NCI-H1048 (cell line): ENCODE measurements at places on chromosomes 6 and 20.

DNA sequence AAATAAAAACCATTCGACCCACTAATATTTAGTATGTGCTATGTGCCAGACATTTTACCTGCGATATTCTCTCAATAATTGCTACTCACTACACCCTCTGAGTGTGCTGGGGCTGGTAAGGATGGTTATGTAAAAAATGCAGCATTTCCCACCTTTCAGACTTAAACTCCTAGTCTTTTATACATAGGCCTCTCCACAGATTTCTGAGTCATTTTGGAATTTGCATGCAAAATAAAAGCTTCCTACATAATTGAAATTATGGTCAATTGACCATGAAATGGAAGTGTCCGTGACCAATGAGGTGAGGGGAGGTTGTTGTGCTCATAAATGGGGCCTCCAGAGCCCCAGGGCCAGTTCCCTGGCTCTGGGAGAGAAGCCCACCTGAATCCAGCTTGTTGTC lies 37.7 kb upstream of the MAFB start:
- peak; percentile 18 for DNase-seq

GRCh38 chr20:62583424-62583920 lies 58.8 kb upstream of the SLCO4A1 start:
- no peak for DNase-seq

- no peak for DNase-seq
These were observed 12.9 kb downstream of the VEGFA start for GRCh38 chr6:43782764-43783513.

GRCh38 chr6:72418495-72418894 lies 203.4 kb upstream of the KCNQ5 start:
- no peak for DNase-seq

DNA sequence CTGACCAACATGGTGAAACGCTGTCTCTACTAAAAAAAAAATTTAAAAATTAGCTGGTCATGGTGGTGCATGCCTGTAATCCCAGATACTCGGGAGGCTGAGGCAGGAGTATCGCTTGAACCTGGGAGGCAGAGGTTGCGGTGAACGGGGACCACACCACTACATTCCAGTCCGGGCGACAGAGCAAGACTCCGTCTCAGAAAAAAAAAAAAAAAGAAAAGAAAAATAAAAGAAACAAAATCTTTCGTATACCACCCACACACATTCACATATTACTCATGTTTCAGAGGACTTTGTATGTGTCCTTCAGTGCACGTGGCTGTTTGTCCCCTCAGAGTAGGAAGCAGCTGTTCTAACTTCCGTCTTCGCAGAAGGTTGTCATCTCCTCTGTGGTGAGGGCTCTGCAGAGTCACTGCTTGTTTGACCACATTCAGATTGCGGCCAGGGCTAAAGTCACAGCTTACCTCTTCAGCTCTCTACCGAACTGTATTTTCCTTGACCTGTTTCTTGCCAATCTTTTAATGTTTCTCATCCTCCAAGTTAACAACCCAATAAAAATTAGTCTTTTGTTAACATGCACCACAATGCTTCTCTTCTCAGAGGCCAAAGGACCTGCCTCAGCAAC lies 36.6 kb upstream of the HIVEP1 start:
- DNase-seq: no peak

DNA sequence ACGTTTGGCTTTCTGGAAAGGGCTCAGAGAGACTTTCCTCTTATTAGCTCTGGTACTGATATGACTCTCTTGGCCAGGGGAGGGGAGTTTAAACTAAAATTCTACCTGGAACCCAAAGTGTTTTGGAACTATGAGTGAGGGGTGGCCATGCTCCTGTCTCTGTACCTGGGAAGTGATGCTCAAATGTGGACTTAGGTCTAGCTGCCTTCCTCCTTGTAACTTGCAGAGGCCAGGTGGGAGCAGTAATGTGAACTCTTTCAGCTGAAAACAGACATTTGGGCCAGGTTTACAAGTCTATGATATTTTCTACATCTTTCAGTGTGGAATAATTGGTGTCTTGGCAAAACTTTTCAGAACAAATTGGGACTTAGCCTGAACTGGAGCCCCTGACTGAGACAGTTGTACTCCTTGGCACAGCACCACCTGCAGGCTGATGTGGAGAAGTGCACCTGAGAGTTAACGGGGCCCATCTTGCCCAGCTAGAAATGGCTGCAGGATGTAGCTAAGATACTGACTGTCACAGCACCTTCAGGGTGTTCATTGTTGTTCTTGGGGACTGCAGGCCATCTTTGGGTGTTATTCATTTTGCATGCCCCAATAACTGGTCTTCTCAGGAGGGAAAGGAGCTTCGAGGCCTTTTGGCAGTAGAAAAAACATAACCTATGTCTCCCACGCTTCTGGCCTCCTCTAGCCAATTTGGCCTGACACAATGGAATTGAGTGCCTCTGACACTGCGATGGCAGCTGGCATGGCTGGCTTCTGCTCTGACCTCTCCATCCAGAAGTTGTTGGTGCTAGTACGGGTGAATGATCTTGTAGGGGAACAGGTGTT lies 37.1 kb downstream of the CD109 start:
- DNase-seq: peak; percentile 13

DNA sequence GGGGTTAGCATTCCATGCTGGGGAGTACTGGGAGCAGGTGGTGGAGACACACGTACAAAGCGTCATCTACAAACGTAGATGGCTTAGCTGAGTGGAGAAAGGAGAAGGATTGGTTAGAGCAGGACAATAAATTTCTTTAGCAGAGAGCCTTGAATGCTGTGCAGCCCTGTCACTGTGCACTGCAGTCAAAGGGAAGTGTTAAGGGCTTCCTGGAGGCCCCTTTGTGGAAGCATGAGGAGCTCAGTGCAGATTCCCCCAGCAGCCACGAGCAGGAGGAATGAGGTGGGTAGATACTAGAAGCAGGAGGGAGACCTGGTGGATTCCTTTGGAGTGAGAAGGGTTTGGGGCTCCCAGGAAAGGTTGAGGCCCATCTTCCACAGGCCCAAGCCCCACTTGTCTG lies 6.1 kb upstream of the TREML4 start:
- DNase-seq: no peak

DNA sequence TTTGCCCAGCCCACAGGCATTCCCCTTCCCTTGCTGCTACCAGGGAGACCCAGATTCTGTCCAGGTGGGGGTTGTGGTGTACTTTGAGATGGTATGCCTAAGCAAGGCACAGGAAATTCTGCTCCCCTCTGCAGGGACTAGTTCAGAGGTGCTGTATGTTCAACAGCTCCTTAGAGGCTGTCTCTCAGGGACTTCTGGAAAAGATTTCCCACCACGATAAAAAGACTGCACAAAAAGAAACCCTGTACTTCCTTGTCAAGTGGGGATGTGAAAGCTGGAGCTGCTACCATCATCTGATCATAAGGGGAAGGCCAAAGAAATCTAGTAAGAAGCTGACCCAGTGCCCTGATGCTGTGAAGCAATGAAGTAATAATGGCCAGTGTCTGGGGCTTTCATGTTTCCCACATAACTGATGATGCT lies 51.5 kb upstream of the SMIM29 start:
- no peak for DNase-seq

- DNase-seq: no peak
These were observed 53.2 kb downstream of the IRF4 start for GRCh38 chr6:444653-445275.

DNA sequence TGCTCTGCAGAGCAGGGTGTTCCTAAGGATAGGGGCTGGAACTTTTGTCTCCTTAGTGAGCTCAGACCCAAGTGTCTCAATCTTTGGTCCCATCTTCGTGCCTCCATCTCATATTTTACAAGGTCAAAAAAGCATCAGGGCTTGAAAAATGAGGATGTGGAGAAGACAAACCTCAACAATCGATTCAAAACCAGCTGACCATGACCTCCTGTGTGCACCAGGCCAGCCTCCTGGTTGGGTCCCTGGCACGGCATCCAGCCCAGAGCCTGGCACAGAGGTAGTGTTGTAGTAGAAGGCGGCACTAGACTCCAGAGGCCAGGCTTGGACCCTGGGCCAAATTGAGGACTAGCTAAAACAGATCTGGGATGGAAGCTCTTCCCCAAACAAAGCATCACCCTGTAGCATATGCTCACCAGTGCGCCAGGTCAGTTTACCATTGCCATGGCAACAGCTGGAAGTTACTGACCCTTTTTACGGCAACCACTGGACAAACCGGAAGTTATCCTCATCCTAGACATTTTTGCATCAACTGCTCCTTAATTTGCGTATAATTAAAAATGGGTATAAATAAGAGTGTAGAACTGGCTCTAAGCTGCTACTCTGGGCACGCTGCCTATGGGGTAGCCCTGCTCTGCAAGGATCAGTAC lies 69.3 kb upstream of the BLCAP start:
- no peak for DNase-seq

DNA sequence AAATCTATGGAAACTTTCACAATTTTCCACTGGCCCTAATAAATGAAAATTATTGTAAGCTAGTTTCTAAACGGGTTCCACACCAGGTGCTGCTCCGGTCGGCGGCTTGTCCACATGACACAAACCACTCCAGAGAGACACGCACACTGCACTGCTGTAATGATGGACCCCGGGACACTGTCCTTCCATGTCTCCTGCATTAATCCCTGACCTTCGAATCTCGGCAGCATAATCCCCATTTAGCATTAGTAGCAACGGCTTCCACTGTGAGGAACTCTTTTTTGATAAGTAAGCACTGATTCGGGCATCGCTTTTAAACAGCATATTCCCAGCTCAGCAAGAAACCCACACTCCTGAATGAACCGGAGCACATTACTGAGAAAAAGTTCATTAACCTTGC lies 43.5 kb downstream of the INSM1 start:
- no peak for DNase-seq

GRCh38 chr20:45461225-45461624 lies 8.3 kb upstream of the WFDC2 start:
- no peak for DNase-seq

- no peak for DNase-seq
These were observed 10.2 kb downstream of the TREML2 start for GRCh38 chr6:41190791-41191190.

DNA sequence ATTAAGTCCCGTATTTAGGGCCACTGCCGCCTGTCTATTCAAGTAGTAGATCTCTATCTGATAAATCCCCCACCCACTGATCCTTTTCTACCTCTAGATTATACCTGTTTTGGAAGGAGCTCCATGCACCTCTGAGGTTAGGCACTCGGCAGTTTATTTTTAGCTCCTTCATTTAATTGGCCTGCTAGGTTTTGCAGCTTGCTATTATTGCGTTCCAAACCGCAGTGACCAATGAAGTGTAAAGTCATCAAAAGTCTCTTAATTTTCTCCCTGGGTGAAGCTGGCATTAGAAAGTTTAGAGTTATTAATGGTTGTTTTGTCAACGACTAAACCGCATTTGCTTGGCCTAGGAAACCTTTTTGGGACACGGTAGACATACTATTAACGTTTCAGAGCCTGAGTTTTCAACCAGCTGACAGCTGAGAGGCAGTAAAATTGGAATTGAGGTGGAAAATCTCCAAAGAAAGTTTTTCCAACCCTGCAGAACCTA lies 60.0 kb downstream of the RFPL4B start:
- DNase-seq: no peak

- DNase-seq: no peak
These were observed 214.8 kb upstream of the GRIK2 start for GRCh38 chr6:101178748-101179147.

DNA sequence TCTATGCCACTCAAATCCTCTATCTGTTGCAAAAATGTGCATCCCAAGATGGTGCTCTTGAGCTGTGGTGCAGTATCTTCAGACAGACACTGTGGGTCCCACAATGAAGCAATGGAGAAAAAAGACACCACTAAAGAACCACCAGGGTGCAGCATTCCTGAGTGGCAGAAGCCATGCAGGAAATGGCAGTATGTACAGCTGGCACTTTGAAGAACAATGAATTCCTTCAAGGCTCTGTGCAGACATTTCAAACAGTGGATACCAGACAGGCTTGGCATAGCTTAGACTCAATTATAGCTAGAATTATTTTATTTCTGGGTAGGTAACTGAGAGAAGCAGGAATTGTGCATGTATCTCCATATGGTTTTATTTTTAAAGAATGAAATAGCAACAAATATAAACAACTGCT lies 24.0 kb upstream of the HDAC2 start:
- DNase-seq: no peak

DNA sequence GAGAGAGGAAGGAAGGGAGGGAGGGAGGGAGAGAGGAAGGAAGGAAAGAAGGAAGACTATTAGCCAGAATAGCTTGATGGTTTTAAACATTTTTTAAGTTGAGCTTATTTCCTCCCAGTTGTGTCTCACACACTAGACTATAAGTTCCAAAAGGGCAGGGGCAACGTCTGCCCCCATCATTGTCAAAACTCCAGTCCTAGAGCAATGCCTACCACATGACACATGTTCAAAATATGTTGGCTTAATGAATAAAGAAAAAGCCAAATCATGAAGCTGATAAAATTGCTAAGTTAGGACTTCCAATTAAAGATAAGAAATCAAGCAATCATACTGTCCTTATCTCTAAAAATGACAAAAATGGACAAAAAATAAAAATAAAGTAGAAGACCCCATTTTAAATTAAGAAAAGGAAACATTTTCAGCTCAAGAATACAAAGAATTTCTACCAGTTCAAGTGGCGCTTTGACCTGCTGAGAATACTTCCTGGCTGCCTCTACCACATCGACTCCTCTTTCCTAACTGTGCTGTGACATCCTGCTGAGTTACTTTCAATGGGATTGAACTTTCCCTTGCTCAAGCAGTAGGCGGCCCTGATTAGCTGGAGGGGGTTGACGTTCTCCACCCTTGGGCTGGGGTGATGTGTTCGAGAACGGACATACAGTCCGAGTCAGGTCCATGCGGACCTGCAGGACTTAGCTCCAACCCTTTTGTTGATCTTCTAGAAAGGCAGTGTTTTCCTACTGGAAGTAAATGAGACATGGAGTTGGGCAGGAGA lies 283.9 kb upstream of the FOXQ1 start:
- no peak for DNase-seq

- DNase-seq: no peak
These were observed 269.6 kb downstream of the ARID1B start for GRCh38 chr6:157046776-157047175.

DNA sequence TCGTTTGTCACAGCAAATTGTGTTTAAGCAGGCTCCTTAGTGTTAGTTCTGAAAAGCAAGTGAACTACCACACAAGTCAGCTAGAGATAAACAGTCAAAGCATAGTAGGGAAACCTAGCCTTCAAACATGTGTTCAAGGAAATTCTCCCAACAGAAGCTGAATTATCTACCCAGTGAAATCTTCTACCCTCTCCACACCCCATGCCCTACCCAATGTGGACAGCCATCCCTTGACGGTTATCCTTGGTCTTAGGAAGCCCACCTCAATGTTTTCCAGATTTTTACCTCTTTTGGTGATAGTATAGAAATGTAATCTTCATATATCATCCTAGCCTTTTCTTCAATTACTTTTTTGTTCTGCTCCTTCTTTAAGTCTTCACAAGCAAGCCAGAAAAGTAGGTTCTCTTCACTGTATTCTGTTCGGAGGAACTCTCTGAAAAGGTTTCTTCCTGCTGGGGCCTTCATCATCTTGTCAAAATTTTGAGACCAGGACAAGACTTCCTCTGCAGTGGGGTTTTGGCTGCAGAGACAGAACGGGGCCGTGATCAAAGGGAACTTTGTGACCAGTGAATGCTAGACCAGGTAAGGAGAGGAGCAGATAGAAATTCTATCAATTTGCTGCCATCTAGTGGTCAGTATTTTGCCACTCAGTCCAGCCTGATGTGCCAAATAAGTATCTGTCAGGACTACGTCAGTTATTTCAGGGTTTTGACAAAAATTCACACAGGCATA lies 21.6 kb upstream of the MTRF1L start:
- DNase-seq: no peak

GRCh38 chr6:166253281-166253681 lies 54.9 kb downstream of the PRR18 start:
- DNase-seq: no peak

- DNase-seq: no peak
These were observed 60.2 kb downstream of the CTCFL start for GRCh38 chr20:57464642-57465211.
